Hepatocyte (in vitro differentiated cells): ENCODE measurements at places on chromosomes 3 and 15.

GRCh38 chr15:59306520-59307164 lies 66.0 kb downstream of the MYO1E start:
- no peak for DNase-seq

DNA sequence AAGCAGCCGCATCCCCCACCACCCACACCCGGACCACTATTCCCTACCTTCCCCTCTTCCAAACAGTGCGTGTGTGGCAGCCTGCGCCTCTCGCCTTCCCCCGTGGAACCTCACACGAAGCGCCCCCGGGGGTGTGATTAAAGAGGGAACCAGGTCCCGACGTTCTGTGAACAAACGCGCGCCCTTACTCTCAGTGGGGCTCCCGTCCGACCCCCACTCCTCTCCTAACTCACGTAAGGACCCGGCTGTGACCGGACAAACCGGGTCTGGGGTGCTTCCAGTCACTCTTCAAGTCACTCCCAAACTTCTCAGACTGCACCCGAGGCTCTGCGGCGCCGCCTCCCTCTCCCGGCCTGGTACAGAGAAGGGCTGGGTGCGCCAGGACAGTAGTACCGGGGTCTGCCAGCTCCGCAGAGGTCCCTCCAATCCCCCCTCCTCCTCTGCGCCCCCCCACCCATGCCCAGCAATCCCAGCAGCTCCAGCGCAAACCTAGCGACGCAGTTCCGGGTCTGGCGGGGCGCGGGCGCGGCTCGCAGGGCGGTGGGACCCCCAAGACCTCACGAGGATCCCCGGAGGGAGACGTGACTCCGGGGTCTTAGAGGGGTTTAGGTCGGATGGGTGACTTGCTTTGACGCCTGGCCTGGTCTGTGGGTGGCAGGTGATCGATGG lies 574 bp downstream of the DUOXA1 start:
- DNase-seq = no peak

DNA sequence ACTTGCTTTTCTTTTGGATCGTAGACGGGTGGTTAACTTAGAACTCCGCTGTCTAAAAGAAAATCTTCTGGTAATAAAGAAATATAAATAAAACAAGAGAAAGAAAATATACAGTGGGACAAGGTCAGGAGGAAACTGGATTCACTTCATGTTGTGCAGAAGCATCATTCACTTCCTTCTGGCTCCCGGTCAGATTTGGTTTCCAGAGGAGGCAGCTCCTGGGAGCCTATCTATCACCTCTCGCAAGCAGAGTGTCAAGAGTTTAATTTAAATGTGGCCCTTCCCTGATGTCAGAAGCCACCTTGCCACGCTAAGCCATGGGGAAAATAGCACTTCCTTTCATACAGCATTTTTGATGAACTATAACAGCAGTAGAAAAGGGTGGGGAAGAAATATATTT lies 139.1 kb downstream of the NSMCE3 start:
- DNase-seq = no peak

DNA sequence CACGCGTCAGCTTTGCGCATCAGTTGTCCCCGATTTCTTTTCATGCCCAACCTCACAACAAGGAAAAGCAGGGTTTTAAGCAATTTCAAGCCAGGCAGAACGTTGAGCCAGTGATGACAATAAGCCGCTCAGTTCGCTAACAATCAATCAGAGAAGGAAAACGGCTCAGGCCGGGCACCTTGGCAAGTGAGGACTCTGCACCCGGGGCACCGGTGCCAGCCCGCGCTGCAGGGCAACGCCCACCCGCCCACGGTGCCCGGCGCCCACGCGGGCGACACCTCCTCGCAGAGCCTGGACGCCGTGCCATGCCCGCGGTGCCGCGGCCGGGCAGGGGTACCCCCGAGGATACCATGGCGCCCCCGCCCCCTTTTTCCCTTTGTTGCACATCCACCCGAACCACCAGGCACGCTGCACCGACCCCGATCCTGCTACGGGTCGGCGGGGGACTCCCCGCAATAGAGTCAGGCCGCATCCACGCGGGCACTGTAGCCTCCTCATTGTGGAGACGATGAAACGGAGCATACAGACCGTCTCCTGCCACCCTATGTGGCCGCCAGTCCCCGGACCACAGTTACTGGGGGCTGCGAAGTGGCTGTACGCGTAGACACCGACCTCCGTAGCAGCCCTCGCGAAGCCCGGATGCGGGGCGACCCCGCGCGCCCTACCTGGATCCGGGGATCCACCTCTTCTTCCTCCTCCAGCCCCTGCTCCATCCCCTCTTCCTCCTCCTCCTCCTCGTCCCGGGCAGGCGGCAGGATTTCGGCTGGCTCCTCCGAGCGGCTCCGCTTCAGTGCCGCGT lies 581 bp downstream of the SH3BP5 start:
- DNase-seq = no peak

DNA sequence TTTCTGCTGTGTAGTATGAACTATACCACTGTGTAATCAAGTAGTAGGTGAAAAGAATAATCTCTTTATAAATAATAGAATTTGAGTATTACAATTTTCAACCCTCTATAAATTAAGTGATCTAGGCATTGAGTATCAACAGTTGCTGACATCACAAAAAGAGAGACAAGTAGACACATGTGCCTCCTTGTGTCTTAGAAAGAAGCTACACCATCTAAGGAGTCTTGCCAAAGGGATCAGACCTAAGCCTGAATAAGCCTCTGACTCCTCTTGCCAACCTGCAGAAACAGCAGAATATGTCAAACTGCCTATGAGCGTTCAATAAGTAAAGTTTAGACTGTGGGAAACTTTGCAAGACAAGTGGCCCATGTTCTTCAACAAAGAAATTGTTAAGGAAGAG lies 5.8 kb upstream of the MTMR10 start:
- DNase-seq = no peak

GRCh38 chr3:194741916-194742315 lies 56.2 kb downstream of the FAM43A start:
- no peak for DNase-seq

GRCh38 chr15:50753463-50753862 lies 12.0 kb downstream of the SPPL2A start:
- DNase-seq = no peak

DNA sequence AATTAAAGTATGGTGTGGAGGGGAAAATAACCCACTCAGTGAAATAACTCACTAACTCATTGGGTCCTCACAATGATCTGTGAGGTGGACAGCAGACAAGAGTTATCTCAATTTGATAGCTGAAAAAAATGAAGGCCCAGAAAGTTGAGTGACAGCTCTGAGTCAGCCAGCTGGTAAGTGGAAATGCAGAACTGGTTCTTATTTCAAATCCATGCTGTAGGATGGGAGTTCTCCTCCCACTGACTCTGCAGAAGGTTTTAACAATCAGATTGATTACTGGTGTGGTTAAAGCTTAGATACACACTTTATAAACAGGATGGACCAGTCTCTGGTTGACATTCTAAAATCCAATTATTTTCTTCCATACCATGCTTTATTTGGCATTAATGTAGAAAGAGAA lies 87.0 kb upstream of the LMOD3 start:
- DNase-seq = no peak

- DNase-seq = peak; percentile 76
Observed at GRCh38 chr3:58568572-58569286, 8.5 kb downstream of the FAM107A start.
